Activated CD4-positive, alpha-beta T cell treated with anti-CD3 and anti-CD28 coated beads, Interleukin-2, amount 10 ng/mL, durations not matched to agents 7 days and 5 days (primary cell): ENCODE measurements at places on chromosomes 4 and X.

GRCh38 chr4:76212851-76213414 lies 691 bp downstream of the SCARB2 start:
- DNase-seq = peak; percentile 64

DNA sequence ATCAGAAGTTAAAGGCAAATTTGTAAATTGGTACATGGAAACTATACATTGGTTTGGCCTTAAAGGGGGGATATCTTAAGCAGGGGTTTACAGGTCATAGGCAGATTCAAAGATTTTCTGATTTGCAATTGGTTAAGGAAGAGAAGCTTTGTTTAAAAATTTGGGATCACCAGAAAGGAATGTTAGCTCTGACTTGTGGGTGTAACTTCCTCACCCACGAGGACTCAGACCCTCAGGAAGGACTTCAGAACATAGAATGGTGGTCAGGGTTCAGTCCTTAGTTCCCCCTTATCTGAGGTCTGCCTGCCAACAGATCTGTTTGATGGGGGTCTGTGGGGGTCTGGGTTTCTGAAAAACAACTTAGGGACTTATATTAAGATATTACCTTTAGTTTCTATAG lies 427.4 kb upstream of the DIPK2B start:
- no peak for DNase-seq

- peak; percentile 54 for DNase-seq
Observed at GRCh38 chr4:1171311-1172227, 814 bp downstream of the SPON2 start.

DNA sequence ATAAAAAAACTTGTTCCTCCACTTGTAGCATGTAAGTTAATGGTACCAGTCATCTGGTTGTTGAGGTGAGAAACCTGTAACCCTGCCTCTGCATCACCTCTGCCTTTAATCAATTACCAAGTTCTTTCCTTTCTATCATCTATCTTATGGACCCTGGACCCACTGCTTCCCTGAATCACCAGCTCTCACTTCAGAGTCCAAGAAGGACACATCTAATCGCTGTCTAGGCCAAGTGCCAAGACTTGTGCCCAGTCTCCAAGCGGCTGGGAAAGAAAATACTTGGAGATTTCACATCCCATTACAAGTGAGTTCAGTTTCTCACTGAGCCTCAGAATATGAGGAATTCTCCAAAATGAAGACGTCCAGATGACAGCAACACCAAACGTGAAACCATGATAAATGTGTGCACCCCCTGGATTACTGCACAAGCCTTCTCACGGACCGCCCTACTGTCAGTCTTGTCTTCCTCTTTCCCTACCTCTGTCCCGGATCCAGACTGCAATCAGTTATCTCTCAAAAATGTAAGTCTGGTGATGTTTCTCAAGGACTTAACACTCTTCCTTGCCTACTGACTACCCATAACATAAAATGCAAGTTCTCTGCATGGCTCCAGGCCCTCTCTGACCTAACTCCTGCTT lies 10.4 kb downstream of the PALLD start:
- no peak for DNase-seq

DNA sequence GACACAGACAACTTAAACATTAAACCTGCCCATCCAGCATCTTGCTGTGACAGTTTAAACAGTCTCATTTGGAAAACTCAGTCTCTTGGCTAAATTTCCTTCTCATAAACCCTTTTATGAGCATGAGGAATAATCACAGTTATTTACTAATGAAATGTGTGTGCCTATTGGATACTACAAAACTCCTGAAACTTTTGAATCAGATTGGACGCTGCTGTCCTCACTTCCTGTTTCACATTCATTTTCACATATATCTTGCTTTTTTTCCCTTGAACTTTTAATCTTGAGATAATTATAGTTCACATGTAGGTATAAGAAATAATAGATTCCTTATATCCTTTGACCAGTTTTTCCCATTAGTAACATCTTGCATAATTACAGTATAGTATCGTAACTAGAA lies 111.7 kb downstream of the CDKL5 start:
- DNase-seq = no peak

DNA sequence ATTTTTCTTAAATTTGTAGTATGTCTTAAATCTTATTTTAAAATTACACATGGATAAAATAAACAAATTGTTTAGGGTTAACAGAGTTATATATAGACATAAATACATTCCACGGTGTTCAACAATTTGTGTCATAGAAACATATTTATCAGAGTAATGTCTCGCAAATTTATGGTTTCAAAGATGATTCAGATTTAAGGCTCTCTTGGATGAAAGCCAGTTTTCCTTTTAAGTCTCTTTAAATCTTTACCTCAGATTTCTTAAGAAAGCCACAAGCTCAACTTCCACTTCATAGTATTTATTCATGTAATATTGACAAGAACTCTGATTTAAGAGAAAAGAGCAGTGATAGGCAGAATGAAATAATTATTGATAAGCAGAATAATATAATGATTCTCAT lies 1254.8 kb upstream of the ADGRL3 start:
- DNase-seq = no peak

- DNase-seq = no peak
Observed at GRCh38 chr4:74933562-74934015, 673 bp downstream of the PARM1 start.

DNA sequence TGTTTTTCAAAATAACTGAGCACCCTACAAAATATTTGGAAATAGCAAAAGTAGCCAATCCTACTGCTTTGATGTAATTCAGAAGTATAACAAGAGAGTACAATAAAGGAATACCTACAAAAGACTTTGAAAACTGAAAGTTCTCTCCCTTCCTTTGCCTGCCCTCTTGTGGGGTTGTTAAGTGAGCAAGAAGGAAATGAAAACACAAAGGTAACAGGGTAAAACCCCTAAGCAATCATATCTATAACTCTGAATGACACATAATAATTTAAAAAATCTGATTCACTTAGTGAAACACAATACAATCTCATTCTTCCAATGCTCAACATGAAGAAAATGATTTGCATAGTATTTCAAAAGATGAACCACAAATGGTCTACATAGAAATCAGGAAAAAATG lies 98.2 kb downstream of the FRYL start:
- DNase-seq = peak; percentile 29

DNA sequence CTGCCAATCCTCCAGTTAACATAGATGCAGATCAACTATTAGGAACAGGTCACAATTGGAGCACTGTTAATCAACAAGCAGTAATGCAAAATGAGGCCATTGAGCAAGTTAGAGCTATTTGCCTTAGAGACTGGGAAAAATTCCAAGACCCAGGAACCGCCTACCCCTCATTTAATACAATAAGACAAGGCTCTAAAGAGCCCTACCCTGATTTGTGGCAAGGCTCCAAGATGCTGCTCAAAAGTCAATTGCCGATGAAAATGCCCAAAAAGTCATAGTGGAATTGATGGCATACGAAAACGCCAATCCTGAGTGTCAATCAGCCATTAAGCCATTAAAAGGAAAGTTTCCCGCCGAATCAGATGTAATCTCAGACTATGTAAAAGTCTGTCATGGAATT lies 20.5 kb upstream of the TRIM61 start:
- no peak for DNase-seq

DNA sequence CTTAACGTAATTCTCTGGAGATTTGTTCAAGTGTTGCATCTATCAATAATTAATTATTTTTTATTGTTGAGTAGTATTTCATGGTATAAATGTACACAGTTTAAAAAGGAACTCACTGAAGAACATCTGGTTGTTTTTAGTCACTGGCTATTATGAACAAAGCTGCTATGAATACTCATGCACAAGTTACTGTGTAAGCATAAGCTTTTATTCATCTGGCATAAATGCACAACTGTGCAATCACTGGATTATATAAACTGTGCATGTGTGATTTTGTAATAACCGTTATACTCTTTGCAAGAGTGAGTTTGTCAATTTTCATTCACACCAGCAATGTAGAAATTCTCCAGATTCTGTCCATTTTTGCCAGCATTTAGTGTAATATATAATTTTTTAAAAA lies 43.8 kb upstream of the UBQLN2 start:
- DNase-seq = no peak

- DNase-seq = no peak
Observed at GRCh38 chrX:24987731-24988130, 28.0 kb downstream of the ARX start.

- DNase-seq = no peak
Observed at GRCh38 chr4:1553365-1553764, 130.7 kb downstream of the FAM53A start.

DNA sequence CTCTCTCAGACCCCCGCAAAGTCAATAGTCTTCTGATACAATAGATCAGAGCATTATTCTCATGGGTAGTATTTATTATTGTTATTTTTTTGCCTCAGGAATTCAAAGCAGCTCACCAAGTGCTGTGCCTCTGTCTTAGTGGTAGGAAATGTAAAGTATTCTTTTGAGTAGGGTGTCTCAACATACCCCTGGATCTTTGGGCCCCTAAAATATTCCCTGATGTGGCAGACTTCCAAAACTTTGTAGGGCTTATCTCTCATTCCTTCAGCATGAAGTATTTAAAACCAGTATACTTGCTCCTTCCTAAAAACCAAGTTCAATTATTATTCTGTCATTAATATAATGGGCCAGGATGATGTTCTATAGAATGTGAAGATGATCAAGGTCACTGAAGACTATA lies 115.3 kb upstream of the ZNF827 start:
- no peak for DNase-seq

DNA sequence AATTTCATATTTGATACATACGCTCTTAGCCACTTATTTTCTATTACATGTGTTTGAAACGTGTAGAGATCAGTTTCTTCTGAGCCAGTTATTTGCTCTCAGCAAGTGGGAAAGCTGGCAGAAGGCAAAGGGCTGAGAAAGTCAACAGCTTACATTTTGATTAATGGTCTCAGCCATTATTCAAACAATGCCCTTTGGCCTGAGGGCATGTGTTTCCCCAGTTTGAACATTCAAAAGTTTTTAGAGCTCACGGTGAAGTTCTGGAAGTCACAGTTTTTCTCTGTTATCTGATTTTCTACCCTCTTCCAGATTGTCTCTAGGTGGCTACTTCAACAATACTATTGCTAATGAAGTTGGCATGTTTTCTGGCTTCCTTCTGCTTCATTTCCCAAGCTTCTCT lies 591.8 kb upstream of the CPEB2 start:
- no peak for DNase-seq

DNA sequence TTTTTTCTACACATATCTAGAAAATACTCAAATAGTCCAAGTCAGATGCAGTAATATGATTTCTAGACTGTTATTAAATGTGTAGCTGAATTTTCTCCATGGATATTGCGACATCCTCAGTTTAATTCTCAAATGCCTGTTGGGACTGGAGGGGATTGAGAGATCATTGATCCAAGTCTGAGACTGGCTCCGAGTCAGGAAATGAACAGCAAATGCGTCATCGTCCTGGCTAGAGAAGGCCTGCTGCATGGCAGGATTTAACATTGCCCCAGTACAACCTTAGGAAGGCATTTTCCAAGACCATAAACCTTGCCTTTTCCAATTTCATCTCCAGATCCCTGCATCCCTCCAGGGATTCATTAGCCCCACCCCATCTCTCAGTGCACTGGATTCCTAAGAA lies 56.6 kb upstream of the SLC6A14 start:
- no peak for DNase-seq

DNA sequence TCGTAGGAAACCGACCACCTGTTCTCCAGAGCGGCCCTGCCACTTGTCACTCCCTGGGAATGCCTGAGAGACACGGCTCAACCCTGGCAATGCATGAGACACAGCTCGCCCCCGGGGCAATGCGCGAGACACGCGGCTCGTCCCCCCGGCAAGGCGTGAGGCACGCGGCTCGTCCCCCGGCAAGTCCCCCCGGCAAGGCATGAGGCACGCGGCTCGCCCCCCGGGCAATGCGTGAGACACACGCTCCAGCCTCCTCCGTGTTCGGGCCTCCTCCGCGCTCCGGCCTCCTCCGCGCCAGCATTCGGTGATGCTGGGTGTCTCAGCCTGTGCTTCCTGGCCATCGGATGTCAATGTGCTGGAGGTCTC lies 27.5 kb upstream of the CPLX1 start:
- no peak for DNase-seq

GRCh38 chrX:129754056-129755024 lies 15.6 kb downstream of the XPNPEP2 start:
- DNase-seq = no peak
